ENCODE measurements at places on chromosomes 3 and 15.

DNA sequence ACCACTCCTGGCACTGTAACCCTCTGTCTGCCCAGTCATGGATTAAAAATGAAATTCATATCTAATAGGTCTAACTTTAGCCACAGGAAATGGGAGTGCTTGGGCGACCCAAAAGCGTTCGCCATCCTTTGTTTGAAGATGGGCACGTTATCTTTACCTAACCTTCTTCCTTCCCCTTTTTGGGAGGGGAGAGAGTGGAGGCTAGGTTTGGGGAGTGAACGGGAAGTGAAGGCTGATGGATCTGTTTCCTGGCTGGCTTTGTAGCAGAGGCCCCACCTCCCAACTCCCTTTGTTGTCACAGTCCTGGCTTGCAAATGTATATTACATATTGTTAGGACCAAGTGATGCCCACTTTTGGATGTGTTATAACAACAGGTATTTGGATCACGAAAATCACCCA is 98.1 kb upstream of the ARHGEF3 start:
- no peak for DNase-seq

GRCh38 chr3:65314269-65314668 is 626.5 kb upstream of the ADAMTS9 start:
- no peak for DNase-seq

DNA sequence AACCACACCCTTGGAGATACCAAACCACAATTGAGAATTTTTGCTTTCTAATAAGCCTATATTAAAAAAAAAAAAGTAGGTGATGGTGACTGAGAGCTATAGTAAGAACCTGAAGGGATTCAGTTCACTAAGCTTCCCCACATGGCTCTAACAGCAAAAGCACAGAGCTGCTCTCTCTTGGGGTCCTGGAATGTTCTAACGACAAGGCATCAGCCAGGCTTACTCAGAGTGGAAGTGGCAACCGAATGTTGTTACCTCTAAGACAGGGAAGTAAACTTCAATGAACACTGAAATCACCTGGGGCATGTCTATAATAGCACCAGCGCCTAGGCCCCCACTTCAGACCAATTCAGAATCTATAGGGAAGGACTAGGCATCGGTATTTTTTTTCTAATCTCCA is 397.7 kb downstream of the MAGI1 start:
- DNase-seq, result no peak

DNA sequence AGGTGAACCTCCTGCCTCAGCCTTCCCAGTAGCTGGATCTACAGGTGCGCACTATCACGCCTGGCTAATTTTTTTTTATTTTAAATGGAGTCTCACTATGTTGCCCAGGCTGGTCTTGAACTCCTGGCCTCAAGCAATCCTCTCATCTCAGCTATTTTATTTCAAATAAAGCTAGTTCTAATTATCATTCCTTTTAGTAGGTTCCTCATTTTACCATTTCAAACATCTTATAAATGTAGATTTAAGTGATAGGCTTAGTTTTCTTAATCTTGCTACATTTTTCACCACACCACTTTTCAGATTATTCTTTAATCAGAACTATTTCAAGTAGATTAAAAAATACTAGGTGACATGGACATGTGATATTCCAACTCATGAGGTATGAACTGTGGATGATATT is 30.3 kb downstream of the PIGB start:
- DNase-seq, result no peak

GRCh38 chr3:112357930-112358780 is 25.2 kb downstream of the CD200 start:
- DNase-seq, result no peak

DNA sequence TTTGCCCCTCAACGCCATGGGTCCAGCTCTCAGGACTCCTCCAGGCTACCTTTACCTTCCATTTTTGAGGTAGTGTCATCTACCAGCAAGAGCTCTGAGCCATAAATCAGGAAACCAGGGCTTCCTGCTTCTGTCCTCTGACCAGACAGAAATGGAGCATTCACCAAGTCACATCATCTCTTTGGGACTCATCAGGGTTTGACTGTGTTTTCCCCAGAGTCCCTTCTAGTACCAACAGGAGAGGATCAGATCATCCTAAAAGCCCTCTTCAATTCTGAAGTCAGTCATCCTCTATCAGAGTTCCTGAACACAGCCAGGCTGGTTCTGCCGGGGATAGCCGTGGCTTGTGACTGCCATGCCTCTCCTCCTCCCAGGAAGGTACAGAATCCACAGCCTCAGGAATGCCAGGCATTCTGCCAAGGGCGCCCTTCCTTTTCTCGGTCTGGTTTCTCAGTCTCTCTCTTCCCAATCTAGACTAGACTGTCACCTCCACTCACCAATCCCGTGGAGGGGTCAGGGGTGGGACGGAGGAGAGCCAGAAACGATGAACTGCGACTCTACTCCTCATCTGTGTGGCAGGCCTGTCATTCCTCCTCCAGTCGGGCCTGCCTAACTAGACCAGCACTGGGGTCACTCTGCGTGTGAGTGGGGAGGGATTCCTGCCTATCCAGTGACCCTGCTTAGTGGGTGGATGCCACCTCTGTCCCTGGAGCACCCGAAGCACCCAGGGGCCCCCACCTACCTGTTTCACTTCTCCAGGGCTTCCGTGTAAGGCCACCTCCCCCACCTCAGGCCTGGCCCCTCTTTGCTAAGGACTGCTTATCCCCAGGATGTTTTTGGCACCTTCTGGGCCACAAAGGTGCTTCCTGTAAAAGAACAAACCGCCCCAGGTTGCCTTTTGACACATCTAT is 30.9 kb downstream of the CCNL1 start:
- no peak for DNase-seq

DNA sequence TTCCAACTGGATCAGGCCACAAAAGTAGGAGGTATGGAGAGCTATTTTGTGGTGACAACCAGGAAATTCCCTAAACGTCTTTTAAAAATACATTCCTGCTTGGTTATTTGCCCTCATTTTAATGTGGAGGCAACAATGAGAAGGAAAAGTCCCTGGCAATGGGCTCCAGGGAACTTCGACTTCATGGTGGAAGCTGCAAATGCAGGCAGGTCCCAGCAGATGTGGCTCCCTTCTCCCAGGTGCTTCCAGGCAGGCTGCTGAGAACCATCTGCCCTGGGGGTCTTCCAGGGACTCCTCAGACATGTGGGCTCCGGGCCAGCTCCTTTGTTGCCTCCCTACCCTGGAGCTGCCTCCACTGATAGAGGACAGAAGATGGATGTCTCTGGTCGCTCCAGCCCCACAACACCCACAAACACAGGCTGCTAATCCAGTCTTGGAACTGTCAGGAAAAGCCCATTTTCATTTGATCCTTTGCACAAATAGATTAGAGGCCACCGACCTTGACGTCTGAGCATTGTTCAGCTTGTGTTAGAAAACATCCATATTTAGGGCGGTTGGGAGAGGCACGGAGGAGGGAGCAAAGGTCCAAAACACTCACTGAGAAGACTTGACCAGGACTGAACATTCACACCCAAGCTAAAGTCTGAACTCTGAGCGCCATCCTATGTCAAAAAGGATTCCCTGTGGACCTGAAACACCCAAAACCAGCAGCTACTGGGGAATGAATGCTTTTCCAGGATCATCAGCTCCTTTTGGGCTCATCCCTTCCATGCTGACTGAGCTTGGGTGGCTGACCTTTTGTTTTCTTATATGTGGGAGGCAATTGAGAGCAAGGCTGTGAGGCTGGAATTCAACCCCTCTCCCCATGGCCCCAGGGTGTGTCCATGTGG is 30.2 kb upstream of the SLCO2A1 start:
- DNase-seq, result no peak

GRCh38 chr3:110198717-110199587 is 861.6 kb upstream of the DPPA4 start:
- no peak for DNase-seq

DNA sequence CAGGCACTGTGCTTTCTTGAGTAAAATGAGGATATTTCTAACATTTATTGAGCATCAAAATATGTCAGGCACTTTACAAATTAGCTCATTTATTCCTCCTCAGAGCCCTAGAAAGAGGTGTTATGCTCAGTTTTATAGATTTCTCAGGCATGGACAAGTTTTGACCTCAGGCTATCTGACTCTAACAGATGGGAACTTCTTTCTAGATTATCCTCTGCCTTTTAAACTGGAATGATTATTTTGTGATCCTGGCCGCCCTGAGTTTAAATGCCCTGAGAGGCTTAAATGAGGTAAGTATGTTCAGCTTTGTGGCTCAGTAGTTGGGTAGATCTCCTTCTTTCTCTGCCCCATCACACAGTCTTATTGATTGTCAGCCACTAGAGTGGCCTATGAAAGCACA is 32.3 kb upstream of the ATP1B3 start:
- DNase-seq, result no peak

DNA sequence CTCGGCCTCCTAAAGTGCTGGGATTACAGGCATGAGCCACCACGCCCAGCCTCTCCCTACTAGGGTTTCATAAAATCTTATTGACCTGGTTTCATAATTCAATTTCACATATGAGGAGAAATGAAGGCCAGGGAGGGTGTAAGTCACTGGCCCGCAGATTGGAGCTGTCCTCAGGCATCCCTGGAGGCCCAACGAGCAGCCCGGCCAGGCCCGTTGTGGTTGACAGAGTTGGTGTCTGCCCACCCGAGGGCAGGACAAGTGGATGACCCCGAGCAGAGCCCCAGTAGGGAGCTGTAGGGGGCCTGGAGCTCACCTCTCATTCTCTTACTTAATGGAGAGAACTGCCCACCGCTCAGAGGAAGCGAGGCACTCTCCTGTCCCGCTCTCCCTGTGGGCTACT is 78.9 kb downstream of the CPN2 start:
- no peak for DNase-seq
